Spinal cord (tissue), 10 donors: ENCODE measurements at places on chromosomes 1 and 21. TPM values are rescaled to one million over a fixed set of nuclear protein-coding genes. Genes with fewer than 3 reads are reported as not detected.

LENEP gene
- not detected for total RNA-seq

POU3F1 gene
- 3.0 TPM for total RNA-seq

ROR1 gene
- total RNA-seq: 16.5 TPM

GRCh38 chr1:101435831-101436511 is 199.2 kb downstream of the S1PR1 start:
- H3K4me3 ChIP-seq: no peak overlapping the region
- no peak overlapping the region for H3K27ac ChIP-seq
- H3K27me3 ChIP-seq: no peaks in the 10 kb centered on the region

- no peaks in the 10 kb centered on the region for H3K4me1 ChIP-seq
- no peaks in the 10 kb centered on the region for H3K27me3 ChIP-seq
- H3K36me3 ChIP-seq: no peaks in the 10 kb centered on the region
- peak; percentile 57 for DNase-seq
- no peak overlapping the region for H3K27ac ChIP-seq
- no peak overlapping the region for H3K4me3 ChIP-seq
Measured at GRCh38 chr1:215889871-215890270, 322.8 kb downstream of the KCTD3 start.

- H3K36me3 ChIP-seq: peaks cover 20% of the 10 kb centered on the region
- H3K4me1 ChIP-seq: peaks cover 22% of the 10 kb centered on the region
- peak overlapping the region; percentile 99 for H3K27ac ChIP-seq
- H3K27me3 ChIP-seq: no peaks in the 10 kb centered on the region
- DNase-seq: no peak
- peak overlapping the region; percentile 68 for H3K4me3 ChIP-seq
Measured at GRCh38 chr1:32071758-32072621, 749 bp upstream of the TMEM39B start.

DNA sequence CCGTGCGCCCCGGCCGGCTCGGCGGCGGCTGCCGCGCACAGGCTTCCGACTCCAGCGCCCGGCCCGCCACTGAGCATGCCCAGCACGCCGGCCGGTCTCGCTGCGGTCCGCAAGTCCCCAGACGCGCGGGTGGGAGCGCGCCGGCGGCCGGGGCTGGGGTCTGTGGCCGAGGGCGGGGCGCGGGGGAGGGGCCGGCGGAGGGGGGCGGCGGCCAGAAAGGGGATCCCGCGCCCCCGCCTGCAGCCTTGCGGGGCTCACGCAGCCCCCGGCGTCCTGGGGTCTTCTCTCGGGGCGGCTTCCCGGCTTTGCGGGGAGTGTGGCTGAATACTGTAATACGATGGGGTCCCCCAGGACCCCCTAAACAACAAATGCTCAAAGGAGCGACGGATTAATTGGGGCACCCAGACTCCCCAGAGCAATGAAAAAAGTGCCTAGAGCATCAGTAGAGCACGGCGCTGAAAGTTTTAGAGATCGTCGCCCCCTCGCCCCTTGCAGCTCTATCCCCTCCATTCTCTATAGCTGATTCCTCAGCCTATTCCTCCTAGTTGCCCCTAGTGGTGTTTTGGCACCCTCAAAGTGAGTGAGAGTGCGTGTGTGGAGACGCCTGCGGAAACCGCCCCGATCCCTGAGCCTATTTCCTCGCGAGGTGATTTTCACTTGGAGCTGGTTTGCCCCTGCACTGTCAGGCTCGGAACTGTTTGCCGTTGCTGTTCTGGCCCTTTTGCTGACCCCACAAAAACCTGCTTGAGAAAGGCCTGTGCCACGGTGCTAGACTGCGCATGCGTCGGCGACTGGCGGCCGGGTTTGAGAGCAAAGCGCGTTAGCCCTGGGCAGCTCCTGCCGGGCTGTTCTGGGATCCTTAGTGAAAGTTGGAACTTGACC is at the start of gene VAV3:
Gene VAV3 (minus strand): TSS at position 71 of the 882 bp plus-strand sequence. CDS start 311 bp downstream, outside the sequence.
- DNase-seq: peak; percentile 88
- H3K4me3 ChIP-seq: peak within 1 kb of the TSS; percentile 56
- peak within 1 kb of the TSS; percentile 60 for H3K27ac ChIP-seq
- H3K4me1 ChIP-seq: peaks cover 21% of the 10 kb centered on the region
